Caudate nucleus (tissue), 63 donors: ENCODE measurements at places on chromosomes 11 and 22.

DNA sequence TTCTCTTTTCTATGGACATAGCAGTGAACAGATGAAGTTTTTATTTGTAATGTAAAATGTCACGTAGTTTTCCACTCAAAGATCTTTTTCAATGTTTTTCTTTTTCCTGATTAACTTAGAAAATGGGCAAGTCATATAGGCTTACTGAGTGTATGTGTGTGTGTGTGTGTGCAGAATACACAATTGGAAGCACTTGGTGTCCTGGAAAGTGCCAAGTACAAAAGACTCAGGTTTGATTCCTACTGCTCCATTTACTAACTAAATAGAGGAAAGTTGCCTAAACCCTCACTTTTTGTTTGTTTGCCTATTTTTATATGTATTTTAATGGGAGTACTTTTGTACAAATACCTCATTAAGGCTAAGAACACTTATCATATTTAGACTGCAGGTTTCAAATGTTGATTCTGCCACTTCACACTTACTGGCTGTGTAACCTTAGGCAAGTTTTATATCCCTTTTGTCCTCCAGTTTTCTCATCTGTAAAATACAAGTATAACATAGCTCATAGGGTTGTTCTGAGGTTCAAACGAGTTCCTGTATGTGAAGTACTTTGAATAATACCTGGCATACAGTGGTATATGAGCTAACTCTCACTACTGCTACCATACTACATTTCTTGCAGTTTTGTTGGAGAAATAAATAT, 90.1 kb downstream of the TYR start:
- DNase-seq = no peak

DNA sequence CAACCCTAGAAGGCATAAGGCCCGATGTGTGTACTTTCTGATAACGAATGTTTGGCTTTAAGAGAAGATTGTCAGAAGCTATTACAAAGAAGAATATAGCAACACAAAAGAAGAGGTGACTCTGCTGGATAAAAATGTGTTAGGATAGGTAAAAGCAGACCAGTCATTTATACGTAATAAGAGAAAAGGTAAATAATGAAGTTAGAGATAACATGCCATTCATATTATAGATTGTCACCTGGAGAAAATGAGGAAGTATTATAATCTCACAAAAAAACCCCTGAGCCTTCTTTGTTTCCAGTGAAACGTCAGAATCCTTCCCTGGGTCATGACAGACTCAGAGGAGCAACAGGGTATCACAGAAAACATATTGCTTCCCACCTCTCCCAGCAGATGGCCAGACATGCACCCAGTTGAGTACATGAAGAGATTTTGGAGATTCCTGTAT, 36.1 kb downstream of the PPFIA1 start:
- no peak for DNase-seq

- no peak for DNase-seq
Observed at GRCh38 chr11:46331282-46331984, 15.8 kb upstream of the DGKZ start.

DNA sequence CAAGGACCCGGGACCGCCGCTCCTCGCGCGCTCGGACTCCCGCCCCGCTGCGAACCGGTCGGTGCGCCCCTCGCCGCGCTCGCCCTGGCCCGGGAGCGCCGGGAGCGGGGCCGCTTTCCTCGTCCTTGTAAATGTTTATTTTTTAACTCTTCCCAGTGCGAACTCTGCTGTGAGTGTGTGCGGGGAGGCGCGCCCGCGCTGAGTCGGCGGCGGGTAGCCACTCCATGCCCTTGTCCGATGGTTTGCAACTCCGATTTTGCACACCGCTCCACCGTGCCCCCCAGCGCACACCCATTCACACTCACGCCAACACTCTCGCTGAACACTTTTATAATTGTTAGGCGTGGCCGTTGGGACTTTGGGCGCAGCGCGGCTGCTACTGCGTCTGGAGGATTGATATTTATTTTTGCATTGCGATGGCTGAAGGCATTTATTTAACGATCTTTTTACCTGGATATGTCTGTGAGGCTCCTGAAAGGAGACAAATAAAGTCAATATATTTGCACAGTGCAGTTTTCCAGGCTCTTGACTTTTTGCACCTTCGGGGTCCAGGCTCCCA, 1.0 kb downstream of the C11orf96 start:
- DNase-seq = no peak

GRCh38 chr22:29128891-29129807, 56.3 kb downstream of the KREMEN1 start:
- DNase-seq = no peak

DNA sequence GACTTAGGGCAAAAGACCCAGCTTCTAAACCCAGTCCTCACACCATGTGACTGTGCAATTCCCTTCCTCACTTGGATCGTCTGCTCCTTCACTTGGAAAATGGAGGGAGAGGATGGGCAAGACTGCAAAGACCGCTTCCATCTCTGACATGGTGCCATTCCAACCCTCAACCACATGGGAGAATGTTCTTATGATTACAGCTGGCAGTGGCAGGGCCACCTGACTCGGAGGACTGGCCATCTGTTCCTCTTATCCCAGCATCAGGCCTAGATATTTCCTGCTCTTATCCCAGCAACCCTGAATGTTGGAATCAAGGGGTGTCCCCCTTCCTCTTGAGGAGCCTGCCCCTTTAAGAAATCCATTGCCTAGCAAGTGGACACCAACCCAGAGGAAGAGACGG, 15.4 kb downstream of the DSCAML1 start:
- no peak for DNase-seq

GRCh38 chr11:33387996-33388395, 130.8 kb downstream of the HIPK3 start:
- no peak for DNase-seq

- DNase-seq = no peak
Observed at GRCh38 chr11:66211100-66211499, 57.3 kb upstream of the RAB1B start.

- no peak for DNase-seq
Observed at GRCh38 chr22:41555325-41555982, 5.4 kb upstream of the CSDC2 start.

DNA sequence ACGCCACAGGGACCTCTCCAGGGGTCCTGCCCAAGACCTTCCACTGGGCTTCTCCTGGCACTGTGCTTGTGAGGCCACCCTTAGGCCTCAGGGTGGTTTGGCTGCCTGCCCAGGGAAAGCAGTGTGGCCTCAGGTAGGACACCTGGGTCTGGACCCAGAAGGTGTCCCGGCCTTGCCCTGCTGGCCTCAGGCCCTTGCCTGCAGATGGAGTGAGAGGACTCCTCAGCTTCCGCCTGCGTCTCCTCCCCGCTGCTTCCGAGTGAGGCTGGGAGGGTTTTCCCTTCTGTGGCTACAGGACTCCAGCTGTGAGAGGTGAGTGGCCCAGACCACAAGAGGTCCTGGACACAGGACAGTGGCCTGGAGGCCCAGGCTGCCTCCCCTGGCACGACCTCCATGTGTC, 60.4 kb downstream of the WNT7B start:
- DNase-seq = no peak

DNA sequence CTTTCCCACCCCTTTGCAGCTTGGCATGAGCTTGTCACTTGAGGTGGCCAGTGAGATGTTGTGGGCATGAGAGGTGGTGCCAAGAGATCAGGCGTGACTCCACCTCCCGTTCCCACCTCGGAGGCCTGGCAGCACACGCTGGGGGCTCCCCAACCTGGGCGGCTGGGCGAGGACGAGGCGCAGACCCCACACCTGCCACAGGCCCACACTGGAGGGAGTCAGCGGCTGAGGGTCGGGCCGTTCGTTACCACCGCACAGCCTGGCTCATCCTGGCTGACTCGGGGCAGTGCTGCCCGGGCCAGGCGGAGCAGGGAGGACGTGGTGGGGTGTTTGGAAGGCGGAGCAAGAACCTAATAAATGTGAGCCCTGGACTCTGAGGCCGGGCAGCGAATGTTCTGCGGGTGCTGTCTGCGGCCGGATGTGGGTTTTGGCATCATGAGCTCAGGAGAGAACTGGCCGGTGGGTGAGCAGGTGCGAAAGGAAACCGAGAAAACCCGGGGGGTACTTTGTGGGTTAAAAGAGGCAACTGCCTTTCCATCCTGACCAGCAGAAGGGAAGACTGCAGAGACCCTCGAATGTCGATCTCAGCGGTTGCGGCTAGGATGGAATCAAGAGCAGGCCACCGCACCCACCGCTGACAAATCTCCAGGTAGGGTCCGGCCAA, 10.2 kb upstream of the IFITM3 start:
- DNase-seq = no peak
